ENCODE measurements at places on chromosomes 3 and 15.

DNA sequence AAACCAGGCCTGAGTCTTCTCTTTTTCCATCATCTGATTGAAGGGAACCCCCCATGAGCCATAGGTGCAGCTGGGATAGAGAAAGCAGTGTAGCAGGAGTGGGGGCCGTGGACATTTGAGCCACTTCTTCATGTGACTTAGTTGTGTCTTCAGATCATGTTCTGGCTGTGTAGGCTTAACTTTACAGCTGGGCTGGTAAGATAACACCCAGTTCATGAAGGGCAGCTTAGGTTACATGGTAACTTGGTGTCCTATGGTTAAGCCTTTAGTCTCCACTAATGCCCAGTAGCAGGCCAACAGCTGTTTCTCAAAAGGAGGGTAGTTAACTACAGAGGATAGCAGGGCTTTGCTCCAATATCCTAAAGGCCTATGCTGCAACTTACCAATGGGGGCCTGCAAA, 11.4 kb upstream of the SNRPN start:
- no peak for DNase-seq

DNA sequence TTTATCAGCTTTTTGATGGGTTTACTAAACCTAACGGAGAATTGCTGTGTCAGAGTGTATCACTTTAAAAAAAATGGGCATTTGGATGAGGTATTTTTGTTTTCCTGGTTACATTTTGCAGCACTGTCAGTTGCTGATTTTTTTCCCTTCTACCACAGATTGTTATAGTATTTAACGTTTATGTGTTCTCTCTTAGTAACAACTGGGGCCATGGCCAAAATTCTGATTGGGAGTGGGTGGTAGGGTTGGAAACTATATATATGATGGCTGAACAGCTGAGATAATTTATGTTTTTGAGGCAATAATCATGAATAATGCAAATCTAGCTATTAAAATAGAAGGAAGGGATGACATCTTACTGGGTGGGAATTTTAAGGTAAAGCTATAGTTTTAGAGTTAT, 229.4 kb upstream of the SUCLG2 start:
- DNase-seq = no peak

DNA sequence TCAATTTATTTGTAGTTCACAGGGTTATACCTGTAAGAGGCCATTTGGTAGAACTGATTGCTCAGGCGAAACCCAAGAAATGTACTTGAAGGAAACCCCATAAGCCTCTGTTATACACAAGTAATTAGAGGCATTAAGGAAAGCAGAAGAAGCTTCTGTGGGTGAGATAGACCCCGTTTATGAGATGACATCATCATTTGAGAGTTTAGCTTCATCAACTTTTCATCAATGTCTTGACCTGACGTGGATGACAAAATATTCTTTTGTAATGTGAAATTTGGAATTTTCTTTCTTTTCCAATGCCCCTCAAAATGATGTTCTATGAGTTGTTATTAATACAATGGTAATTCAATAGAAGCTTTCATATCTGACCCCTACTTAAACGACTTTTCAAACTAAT, 136.2 kb downstream of the MDFIC2 start:
- no peak for DNase-seq

DNA sequence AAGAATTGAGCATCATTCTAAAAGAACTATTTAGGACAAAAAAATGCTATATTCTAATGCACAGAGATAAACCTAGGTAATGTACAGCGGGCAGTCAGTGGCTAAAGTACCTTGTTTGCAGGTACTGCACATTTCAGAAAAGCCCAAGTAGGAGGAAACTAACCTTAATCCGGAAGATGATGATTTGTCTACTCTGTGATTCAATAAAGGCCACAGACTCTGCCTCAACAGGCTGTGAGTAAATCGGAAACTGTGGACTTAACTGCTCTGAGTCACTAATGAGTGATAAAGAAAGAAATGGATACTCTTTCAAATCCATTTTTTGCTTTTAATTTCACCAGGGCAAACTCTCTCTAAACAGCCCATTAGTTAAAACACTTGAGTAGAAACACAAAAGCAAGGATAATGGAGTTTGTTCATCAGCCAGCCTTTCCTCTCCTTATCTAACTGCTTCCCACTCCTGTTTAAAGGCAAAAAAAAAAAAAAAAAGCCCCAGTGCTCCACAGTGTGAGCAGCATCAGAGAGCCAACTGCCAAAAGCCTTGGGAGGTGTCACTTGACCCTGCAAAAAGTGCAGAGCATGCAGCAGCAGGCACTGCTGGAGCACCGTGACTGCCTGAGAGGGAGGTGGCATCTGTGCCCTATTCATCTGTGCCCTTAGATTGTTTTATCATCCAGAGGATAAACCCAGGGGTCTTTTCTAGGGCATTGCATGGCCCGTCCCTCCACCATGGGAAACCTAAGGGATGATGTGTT, 187.7 kb downstream of the SATB1 start:
- no peak for DNase-seq

- DNase-seq = peak; percentile 86
These were observed at the start of gene MAP6D1 for GRCh38 chr3:183825456-183826161. Gene MAP6D1, minus strand, starts transcription at chr3:183825577. Its CDS starts 30 bp downstream, at chr3:183825547.
